ENCODE measurements at places on chromosomes 12 and 14.

DNA sequence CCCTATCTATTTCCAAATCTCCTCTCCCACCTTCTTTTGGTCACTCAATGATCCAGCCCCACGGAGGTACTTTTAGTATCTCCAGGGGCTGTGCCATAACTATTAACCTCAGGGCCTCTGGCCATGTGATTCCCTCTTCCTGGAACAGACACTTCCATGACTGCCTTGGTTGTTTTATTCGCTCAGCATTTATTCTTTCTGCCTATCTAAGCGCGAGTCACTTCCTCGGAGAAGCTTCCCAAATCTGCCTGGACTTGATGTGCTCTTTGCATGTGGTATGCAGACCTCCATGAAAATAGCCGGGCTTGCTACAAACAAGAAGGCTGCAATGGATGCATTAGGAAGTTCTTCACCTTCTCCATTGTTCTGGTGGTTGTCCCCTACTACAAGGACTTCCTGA lies 939.0 kb upstream of the TMEM132C start:
- DNase-seq: no peak

DNA sequence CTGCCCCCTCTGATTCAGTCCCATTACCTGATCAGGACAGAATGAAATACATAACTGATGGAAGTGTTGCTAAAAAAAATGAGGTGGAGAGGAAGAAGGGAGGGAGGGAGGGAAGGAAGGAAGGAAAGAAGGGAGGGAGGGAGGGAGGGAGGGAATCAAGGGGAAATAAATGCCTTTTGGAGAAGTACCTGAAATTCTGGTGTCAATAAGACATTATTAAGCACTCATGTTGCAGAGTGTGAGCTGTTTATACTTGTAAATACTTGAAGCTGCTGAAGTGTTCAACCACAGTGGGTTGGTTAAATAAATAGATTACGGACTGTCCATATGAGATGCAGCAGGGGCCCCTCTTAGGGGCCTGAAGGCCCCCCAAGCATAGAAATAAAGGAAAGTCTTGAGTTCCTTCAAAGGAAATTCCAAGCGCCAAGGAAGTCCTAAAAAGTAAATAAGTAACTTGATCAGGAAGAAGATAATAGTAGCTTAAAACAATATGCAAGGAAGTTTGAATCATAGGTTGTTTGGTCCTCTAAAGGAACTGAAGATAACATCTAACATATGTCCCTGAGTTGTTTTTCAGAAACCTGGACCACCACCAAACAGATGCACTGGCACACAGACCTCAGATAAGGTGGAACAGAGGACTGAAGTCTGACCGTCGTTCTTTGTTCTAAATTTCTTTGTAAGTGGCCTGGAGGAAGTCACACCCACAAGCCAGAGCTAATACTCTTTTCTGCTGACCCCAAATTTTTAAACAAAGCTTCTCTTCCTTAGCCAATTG lies 110.8 kb downstream of the SEC23A start:
- no peak for DNase-seq

- no peak for DNase-seq
These were observed 16.6 kb downstream of the HIP1R start for GRCh38 chr12:122851820-122852219.

- DNase-seq: no peak
These were observed at the start of gene SERPINA5 for GRCh38 chr14:94581127-94581999. TSS of gene SERPINA5 (plus strand) at chr14:94581426. CDS start at chr14:94587363, 5,937 bp downstream.

- DNase-seq: no peak
These were observed 21.0 kb downstream of the PAH start for GRCh38 chr12:102896067-102896466.

GRCh38 chr12:50839042-50839441 lies 3.7 kb upstream of the TMPRSS12 start:
- DNase-seq: no peak

DNA sequence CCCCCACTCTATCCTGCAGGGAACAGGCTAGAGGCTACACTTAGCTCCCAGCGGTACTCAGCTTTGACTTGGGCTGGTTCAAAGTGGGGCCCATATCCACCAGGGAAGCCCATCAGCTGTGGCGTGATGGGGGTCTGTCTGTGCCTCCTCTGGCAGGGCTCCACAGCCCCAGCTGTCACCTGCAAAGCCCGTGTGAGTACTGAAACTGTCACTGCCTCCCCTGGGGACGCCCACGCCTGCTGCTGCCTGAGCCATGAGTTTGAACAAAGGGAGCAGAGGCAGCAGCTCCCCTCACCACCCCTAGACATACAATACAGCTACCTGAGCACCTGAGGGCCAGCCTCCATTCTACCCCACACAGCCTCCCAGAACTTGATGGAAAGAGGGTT lies 5.0 kb downstream of the REM2 start:
- DNase-seq: no peak

GRCh38 chr14:41607304-41607775 lies 664 bp downstream of the LRFN5 start:
- no peak for DNase-seq

Data from fibroblast of skin of left biceps (primary cell).